ENCODE measurements at places on chromosomes 6 and 20.
A peak's percentile ranks its signal among the peaks of the same experiment; 100 is the strongest.

DNA sequence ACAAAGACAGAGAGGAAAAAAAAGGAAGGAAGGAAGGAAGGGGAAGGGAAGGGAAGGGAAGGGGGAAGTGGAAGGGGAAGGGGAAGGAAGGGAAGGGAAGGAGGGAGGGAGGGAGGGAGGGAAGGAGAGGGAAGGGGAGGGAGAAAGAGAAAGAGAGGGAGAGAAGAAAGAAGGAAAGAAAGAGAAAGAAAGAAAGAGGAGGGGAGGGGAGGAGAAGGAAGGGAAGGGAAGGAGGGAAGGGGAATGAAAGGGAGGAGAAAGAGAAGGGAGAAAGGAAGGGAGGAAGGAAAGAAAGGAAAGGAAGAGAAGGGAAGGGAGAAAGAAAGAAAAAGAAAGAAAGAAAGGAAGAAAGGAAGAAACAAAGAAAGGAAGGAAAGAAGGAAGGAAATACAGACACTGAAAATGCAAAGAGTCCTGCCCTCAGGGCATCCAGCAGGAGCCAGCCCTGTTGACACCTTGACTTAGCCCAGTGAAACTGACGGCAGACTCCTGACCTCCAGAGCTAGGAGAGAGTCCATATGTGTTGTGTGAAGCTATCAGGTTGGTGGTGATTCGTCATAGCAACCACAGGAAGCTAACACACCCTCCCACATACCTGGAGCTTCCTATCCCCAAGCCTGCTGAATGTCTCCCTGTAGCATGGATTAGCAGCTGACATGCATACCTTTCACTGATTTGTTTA lies 58.7 kb upstream of the SULF2 start:
- DNase-seq = no peak

DNA sequence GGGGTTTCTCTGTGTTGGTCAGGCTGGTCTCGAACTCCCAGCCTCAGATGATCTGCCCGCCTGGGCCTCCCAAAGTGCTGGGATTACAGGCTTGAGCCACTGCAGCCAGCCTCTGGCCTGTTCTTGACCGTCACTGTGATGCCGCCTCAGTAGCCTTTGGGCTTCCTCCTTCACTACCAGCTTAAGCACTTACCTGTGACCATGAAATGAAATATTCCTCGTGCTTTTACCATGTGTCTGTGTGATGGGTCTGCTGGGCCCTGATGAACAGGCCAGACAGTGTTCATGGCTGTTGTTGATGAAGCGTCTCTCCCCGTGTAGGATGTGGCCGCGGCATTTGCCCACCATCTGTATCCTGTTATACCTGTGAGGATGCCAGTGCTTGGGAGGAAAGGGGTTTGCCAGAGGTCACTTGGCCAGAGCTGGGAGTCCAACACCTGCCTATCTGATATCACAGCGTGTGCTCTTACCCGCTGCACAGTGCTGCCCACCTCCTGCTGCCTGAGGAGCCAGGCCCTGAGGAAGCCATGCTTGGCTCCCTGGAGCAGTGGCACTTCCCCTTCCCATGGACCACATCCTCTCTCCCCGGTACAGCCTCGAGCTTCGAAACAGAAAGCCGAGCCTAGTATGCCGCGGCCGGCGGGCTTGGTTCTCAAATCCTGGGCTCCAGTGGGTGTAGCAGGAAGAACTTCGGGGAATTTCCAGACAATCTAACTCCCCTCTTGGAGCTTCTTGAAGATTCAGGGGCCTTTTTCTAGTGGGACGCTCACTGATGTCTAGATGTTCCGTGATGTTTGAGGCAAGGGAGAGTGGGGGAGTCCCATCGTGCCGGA lies 167.9 kb downstream of the ZDHHC14 start:
- no peak for DNase-seq

- DNase-seq = no peak
Observed at GRCh38 chr20:8115436-8115835, 16.6 kb upstream of the PLCB1 start.

DNA sequence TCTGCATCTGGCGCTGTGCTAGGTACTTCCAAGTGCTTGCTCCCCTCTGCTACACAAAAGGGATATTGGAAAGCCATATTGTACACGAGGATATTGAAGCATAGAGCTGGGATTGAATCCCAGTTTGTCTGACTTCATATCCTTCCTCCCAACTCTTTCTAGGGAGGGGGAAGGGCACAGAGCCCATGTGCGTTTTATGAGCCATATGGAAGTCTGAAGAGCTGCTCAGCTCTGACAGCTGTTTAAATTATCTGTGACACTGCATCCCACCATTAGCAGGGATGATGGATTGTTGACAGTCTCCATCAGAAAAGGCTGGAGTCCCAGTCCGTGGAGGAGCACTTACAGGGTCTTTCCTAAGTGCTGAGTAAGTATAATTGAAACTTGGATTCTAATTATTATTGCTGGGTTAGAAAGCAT lies 18.4 kb downstream of the TIAM2 start:
- no peak for DNase-seq

GRCh38 chr6:130113201-130113710 lies 94.9 kb downstream of the L3MBTL3 start:
- DNase-seq = no peak

DNA sequence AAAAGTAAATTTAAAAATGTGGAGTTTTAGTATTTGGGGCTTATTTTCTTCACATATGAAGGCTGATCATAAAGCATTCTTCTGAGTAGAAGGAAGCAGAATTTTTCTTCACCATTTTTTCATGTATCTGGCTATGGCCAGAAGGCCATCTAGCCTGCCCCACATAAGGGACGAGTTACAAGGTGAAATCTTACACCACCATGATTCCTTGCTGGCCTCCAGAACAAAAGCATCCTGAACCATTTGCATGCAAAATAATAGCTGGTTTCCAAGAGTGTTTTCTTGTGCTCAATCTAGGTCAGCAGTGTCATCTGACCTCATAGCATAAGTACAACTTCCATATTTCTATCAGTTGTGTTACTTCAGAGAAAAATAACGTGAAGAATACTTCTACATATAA lies 93.1 kb downstream of the BMP5 start:
- no peak for DNase-seq

- DNase-seq = no peak
Observed at GRCh38 chr6:111823831-111824607, 49.2 kb downstream of the FYN start.

DNA sequence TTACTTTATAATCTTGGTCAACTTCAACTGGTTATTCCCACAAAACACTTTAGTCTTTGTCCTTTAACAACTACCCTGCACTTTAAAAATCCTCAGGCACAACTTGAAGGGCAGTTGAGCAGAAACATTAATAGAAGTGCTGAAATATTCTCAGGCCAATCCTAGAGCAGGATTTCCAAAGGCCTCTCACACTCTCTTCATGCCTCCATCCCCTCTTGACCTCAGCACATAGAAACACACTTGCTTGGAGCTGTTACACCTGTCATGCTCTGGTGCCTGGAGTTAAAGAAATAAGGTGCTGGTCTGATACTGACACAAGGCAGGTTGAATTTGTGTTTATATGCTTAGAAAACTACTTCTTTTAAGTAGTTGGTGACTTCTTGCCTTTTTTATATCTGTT lies 618.8 kb upstream of the POU3F2 start:
- no peak for DNase-seq

DNA sequence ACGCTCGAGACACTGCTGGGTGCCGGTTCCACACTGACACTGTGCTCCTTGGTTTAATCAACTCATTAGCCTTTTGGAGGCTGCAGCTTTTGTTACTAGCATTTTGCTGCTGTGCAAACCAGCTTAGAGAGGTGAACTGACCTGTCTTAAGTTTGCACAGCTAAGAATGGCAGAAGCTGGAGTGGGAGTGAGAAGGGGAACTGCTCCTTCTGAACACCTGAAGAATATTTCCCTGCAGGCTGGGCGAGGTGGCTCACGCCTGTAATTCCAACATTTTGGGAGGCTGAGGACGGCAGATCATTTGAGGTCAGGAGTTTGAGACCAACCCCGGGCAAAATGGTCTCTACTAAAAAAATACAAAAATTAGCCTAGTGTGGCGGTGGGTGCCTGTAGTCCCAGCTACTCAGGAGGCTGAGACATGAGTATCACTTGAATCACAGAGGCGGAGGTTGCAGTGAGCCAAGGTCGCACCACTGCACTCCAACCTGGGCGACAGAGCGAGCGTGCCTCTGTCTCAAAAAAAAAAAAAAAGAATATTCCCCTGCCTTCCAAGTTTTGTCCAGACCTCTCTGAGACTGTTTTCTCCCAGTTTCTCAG lies 5.0 kb downstream of the CEBPB start:
- no peak for DNase-seq

DNA sequence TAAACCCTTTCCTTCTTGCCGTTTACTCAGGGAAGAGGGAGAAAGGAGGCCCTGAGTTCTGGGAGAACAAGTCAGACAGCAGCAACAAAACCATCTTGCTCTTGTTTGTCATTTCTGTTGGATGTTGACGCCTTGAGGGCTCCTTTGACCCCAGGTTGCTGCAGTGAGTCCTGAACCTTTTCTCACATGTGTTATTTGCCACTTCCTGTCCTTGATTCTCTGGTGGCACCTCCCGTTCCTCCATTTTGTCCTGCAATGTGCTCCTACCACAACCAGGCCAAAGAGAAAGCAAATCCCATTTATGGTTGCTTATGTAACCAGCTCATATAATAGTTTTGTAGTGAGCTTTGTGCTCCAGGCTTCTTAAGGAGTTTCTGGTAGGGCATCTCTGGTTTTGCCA lies 66.6 kb upstream of the ADGRF4 start:
- no peak for DNase-seq

GRCh38 chr6:111171577-111172400 lies 84.5 kb downstream of the SLC16A10 start:
- DNase-seq = no peak

GRCh38 chr20:39259010-39259803 lies 297.1 kb downstream of the DHX35 start:
- no peak for DNase-seq

- no peak for DNase-seq
Observed at GRCh38 chr20:38755324-38755910, 7.2 kb downstream of the ACTR5 start.

- DNase-seq = no peak
Observed at GRCh38 chr6:41334482-41335040, 847 bp upstream of the NCR2 start.

- DNase-seq = no peak
Observed at GRCh38 chr6:136612666-136613389, 62.6 kb upstream of the MAP7 start.

DNA sequence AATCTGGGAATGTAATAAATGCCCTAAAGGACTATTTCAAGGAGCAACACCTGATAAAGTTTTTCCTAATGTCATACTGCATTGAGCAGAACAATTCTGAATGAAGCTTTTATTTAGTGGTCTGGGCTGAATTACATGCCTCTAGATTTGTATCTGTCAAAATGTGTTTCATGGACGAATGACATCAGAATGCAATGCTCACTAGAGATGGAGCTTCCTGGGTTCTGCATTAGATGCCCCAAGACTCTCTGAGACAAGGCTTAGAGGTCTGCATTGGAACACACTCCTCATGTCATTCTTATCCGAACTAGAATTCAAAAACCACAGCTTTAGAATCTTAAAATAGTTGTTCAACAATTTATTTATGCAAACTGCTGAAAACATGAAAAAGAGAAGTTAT lies 62.0 kb downstream of the SYNE1 start:
- DNase-seq = no peak

- no peak for DNase-seq
Observed at GRCh38 chr6:14035071-14035847, 82.3 kb upstream of the CD83 start.

GRCh38 chr20:41358230-41358629 lies 8.4 kb downstream of the EMILIN3 start:
- no peak for DNase-seq

DNA sequence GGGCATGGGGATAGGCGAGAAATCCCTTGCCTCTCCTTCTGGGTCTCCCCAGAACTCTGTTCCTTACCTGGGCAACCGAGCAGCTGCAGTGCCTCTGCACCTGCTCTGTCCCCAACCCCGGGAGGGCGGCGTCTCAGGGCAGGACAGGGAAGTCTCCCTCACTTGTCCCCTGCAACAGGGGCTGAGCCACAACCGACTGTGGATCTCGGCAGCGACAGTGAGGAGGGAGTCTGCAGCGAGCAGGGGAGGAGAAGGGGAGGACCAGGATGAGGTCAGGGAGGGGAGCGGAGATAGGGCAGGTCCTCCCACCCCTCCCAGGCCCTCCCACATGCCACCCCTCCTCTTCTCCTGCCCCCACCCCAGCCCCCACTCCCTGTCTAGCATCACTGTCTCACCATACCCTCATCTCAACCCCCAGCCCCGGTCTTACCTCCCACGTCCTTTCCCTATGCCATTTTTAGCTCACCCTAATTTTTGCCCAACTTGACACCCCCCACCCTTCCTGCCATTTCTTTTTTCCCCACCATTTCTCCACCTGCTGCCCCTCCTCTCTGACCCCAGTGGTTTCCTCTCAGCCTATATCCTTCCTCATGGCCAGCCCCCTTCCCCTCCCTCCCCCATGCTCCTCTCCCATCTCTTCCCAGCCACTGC lies at the start of gene TNXB:
TNXB (minus strand) TSS at position 225 of the 651 bp plus-strand sequence. CDS start 11,140 bp downstream, outside the sequence.
- no peak for DNase-seq

DNA sequence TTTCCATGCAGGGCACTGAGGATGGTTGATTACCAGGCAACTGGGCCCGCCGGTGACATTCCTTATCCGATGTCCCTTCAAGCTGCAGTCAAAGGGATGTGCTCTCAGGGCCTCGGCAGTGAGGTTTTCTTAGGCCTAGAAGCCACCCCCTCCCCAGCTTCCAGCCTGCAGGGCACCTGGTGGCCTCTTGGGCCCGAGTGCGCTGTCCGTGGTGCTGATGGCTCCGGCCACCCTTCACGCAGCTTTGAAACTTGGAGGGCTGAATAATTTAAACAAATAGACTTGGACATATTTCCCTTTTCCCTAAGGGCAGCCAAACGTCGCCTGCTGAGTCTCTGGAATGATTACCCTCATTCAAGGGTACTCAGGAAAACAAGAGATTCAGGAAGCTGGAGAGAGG lies 8.9 kb upstream of the MLN start:
- DNase-seq = peak; percentile 33

DNA sequence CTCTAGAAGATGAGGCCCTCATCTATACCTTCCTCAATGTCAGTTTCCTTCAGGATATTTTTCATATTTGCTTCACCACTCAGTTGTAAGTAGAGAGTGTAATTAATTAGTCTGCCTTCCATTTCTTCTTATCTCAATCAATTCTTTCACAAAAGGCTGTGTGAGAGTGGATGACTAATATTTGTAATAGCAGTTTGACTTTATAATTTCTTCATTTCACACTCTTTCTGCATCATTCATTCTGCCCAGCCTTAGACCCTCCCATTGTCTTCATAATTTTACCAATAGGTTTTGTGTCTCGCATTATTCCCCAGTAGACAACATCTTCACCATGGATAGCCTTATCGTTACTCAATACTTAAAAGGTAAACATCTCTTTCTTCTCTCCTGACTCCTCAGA lies 1239.3 kb upstream of the MAP3K7 start:
- no peak for DNase-seq

GRCh38 chr6:80319196-80319595 lies 212.7 kb downstream of the BCKDHB start:
- no peak for DNase-seq

- no peak for DNase-seq
Observed at GRCh38 chr20:24165301-24166122, 176.9 kb upstream of the GGTLC1 start.

GRCh38 chr20:63060057-63060991 lies 53.6 kb upstream of the BHLHE23 start:
- no peak for DNase-seq

GRCh38 chr6:107965746-107966145 lies 7.7 kb upstream of the SEC63 start:
- DNase-seq = no peak

- DNase-seq = peak; percentile 28
Observed at GRCh38 chr6:138289739-138290138, 71.4 kb upstream of the PBOV1 start.

- DNase-seq = no peak
Observed at GRCh38 chr20:57648878-57649616, 28.8 kb upstream of the ZBP1 start.
